Caki2 (cell line): ENCODE measurements at places on chromosomes 11 and 22.

- no peak for DNase-seq
Measured at GRCh38 chr11:32316232-32316631, 119.1 kb downstream of the WT1 start.

GRCh38 chr11:69521457-69521856 lies 40.0 kb downstream of the LINC01488 start:
- no peak for DNase-seq

DNA sequence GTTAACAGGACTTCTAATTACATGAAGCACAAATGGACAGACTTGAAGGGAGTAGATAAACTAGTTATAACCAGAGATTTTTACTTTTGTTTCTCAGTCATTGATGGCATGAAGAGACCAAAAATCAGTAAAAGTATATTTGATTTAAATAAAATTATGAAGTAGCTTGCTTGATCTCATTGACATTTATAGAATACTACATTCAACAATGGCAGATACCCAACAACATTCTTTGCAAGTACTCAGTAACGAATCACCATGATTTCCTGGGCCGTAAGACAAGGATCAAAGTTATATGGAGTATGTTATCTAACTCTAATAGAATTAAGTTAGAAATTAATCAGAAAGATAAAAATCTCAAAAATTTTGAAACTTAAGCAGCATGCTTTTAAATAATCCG lies 317.6 kb downstream of the TBC1D22A start:
- DNase-seq = no peak

DNA sequence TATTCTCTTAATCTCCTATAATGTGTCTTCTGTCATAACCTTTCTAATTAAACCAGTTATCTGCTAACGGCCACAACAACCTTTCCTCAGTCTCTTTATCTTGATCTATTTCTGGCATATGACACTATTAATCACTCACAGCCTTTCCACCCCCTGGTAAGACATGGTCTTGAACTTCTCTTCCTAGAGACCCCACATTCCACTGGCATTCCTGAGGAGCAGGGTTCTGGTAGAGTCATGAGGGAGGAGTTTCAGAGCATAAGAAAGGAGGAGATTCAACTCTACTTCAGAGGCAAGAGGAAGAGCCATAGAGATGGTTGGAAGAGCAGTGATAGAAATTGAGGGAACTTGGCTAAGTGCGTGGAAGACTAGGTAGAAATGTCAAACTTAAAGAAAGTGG lies 325.6 kb downstream of the BLID start:
- no peak for DNase-seq
